D341Med (cell line): ENCODE measurements at places on chromosomes 2 and 18.

DNA sequence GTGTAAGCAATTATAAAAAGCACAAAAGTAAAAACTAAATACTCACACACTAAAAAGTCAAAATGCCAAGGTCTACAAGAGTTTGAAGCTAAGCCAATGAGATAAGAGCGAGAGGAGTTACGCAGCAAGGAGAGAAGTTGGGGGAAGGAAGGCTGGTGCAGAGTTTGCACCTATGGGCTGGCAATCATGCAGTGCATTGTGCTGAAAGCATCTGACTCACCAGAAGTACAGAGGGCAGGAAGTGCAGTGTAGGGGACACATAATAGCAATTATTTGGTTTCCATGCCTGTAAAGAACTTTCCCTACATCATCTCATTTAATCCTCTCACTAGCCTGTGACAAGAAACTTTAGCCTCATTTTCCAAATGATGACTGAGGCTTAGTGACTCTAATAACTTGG lies 142.7 kb upstream of the KYNU start:
- no peak for DNase-seq

GRCh38 chr2:49858657-49859056 lies 704.3 kb upstream of the FSHR start:
- DNase-seq: no peak

- no peak for DNase-seq
Observed at GRCh38 chr18:22332590-22332989, 85.1 kb downstream of the CTAGE1 start.

- no peak for DNase-seq
Observed at GRCh38 chr2:219680958-219681693, 53.7 kb downstream of the SLC4A3 start.
